ENCODE measurements at places on chromosomes 2 and 18.
A peak's percentile ranks its signal among the peaks of the same experiment; 100 is the strongest.

- peak; percentile 51 for DNase-seq
These were observed at the start of gene TRABD2A for GRCh38 chr2:84880645-84881521. Gene TRABD2A (minus strand): TSS chr2:84881084. CDS start chr2:84881039, 45 bp downstream.

DNA sequence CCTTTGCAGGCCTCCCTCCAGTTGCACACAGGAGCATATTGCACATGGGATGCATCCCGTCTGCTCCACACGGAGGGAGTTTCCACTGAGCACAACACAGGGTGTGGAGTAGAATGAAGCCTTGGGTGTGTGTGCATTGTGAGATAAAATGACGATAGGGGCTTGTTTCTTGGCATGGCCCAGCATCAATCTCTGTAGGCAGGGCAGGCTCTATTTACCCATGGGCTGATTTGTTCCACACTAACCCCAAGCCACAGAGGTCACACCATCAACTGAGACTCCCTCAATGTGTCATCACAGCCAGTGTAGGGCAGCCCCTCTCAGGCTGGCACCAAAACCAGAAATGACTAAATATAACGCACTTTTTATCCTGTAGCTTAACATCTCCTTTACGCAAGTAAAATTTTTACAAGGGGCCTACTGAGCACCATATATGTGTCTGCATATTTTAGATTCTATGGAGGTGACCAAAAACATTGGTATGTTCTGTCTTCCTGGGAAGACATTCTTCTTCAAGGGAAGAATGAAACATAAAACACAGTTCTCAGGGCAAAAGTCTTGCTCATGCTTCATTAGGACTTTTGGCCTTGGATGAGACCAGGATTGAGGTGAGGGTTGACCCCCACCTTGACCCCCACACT lies 2.7 kb upstream of the GKN1 start:
- no peak for DNase-seq

- DNase-seq = no peak
These were observed 35.2 kb upstream of the STPG4 start for GRCh38 chr2:47190188-47190881.

DNA sequence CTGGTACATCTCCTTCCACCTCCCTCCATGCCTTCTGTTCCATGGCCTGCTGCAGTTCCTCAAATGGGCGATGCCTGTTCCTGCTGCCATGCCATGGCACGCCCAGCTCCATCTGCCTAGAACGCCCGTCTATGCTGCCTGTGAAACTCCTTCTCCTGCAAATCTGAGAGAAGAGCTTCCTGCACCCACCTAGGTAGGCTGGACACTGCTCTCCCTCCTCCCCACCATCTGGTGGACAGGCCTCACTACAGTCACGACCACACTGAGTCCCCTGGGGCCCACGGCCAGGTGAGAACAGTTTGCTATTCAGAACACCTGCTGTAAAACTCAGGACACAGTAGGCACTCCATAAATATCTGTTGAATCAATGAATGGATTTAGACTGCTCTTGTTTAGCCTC lies 92.4 kb downstream of the LAMA1 start:
- no peak for DNase-seq

DNA sequence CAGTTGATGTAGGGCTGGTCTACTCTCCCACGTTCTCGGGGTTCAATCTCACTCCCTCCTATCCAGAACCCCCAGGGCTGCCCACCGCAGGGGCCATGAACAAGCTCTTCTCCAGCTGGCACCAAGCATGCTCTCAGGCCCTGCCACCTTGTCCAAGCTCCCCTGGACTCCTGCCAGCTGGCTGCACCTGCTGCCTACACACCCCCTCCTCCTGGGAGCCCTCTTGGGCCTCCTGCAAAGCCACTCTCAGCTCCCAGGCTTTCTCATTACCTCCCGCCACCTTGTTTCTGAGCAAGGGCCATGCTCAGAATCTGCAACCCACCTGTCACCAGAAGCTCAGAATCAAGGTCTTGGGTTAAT lies 56.0 kb downstream of the HDAC4 start:
- no peak for DNase-seq

DNA sequence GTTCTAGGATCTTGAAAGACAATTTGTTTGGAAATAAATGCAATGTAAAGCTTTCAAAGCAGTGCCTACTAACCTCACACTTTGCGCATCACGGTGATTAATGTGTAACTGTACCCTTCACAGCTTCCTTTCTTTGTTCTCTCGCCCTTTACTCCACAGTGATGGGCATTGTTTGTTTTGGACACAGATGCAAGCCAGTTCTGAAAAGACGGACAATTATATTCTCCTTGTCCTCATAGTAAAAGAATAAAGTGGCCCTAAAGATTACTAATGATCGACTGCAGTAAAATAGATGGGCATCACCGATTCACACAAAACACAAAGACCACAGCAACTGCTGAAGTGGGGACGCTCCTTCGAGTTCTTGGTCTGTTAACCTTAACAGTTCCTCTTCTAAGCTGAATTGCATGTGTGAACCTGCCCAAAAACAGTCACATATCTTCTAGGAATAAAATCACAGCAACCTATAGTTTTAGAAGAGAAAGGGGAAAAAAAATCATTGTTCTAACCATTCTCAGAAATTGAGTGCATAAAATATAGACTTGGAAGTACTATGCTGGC lies 7.7 kb downstream of the L3MBTL4 start:
- DNase-seq = no peak

DNA sequence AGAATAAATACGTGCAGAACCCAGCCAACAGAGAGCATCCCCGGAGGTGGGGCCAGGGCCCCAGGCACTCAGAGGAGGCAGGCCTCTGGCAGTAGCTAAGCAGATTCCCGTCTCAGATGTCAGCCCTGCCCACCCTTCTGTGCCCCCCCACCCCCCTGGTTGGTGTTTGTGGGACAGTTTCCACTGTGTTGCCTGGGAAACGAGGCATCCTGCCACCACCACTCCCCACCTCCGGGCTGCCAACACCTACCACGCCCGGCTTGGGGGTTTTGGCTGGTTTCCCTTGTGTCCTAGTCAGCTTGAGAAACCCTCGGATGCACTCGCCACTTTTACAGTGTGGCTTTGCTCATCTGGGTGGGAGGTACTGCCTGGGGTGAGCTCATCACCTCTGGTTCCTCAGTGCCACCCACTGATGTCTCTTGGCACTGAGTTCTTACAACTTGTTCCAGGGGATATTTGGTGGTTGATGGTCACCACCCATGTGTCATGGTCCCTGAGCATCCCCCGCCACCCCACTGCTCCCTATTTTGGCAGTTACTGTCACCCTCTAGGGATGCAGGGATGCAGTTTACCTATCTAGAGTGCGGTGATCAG lies 72.4 kb upstream of the YWHAQ start:
- DNase-seq = peak; percentile 58

GRCh38 chr18:12639990-12640880 lies 17.7 kb downstream of the SPIRE1 start:
- no peak for DNase-seq

DNA sequence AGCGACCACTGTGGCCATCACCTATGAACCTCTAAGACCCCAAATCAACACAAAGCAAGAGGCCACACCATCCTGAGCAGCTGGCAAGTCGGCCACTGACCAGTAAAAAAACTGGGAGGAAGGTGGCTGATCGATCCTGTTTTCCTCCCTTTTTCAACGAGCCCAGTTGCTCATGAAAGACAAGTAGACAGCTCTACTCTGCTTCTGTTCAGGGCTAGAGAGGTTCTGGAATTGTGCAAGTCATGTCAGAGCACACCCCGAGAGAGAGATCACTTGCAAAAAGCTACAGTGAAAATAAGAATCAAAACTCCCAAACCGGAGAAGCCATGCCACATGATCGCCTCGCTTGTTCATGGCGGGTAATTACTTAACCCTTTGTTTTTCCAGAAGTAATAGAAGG lies 34.6 kb downstream of the ZNF516 start:
- no peak for DNase-seq

DNA sequence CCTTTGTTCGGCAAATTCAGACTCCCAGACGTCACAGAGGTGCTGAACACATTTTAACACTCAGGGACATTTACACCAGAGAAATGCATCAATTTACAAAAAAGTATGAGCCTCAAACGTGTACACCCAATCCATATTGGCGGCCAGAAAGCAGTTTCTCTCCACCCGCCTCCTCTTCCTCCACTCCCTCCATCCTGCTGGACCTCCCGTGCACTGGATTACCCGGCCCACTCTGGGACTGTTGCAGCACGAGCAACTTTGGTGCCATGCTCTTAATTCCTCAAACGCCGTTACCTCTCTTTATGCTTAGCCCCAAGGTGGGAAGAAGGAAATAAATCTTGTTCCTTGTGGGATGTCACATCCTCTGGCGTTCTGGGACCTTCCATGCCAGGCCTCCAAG lies 243.4 kb downstream of the ZNF516 start:
- no peak for DNase-seq

GRCh38 chr2:102112692-102113665 lies 29.6 kb upstream of the IL1R1 start:
- no peak for DNase-seq

- DNase-seq = no peak
These were observed 213.8 kb downstream of the SH3BP4 start for GRCh38 chr2:235165631-235166030.

DNA sequence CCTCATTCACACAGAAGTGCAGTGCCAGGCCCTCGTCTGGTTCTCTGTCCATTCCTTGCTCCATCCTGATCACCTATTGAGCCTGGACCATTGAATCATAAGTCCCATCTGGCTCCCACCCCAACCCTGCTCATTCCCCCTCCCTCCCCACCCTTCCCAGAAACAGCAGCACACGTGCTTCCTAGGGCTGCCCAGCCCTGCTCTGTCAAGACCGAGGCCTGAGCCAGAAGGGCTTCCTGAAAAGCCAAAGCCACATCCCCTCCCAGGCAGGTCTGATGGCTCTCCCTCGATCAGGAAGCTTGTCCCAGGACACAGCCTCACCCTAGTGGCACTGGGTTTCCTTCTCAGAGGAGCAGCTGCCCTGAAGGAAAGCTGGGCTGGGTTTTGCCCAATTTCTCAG lies 79.8 kb upstream of the FZD7 start:
- DNase-seq = no peak

- no peak for DNase-seq
These were observed 77.1 kb upstream of the SLC39A10 start for GRCh38 chr2:195579776-195580555.

- DNase-seq = no peak
These were observed 58.5 kb downstream of the EIF5B start for GRCh38 chr2:99395589-99396130.

GRCh38 chr2:232889876-232890401 lies 19.9 kb downstream of the SNORC start:
- no peak for DNase-seq

DNA sequence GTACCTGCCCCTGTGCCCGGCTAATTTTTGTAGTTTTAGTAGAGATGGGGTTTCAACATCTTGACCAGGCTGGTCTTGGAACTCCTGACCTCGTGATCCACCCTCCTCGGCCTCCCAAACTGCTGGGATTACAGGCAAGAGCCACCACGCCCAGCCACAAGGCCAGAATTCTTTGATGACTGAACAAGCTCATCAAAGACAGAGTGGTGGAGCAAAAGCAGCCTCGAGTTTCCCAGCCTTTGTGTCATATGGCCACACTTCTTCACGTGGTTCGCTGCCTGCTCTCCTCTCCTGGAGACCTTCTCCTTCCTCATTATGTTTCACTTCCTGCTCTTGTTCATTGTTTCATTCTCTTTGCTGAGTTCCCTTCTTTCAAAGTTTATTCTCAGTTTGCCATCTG lies 9.9 kb upstream of the NPC1 start:
- DNase-seq = no peak

DNA sequence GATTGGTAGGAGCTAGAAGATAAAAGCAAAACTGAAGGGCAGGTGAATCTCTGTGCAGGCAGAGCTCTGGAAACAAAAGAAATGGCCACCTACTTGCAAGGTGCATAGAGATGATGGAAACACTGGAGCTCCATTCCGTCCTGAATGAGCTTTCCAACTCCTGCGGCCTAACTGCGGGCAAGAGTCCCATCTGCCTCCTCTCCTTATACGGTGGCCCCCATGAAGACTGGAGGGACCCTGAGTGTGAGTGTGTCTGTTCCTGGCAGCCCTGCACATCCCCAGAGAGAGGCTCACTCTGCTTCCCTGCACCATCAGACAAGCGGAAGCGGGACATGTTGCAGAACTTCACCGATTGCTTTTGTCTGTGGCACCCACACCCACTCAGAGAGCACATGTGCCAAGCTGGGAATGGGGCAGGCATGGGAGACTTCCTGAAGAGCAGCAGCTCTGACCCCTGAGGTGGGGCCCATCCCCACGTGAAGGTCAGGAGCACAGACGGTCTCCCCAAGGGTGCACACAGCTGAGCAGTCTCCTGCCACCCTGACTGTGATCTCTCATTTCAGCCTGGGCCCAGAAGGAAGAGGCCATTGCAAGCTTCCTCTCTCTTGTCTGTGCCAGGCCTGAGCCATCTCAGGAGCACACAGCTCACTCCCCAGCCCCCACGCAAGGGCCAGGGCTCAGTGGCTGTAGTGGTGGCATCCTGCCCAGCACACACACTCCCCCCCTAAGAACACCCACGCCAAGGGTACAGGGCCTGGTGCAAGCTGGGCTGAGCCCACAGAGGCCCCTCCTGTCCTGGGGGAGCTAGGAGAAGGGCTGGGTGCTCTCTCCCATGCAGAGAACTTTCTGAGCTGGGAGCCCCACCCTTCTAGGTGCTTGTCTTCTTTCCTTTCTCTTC lies 75.3 kb downstream of the STPG4 start:
- DNase-seq = no peak

GRCh38 chr2:37856101-37856751 lies 68.9 kb upstream of the RMDN2 start:
- no peak for DNase-seq

- no peak for DNase-seq
These were observed 144.3 kb upstream of the ZFP36L2 start for GRCh38 chr2:43370705-43371104.

DNA sequence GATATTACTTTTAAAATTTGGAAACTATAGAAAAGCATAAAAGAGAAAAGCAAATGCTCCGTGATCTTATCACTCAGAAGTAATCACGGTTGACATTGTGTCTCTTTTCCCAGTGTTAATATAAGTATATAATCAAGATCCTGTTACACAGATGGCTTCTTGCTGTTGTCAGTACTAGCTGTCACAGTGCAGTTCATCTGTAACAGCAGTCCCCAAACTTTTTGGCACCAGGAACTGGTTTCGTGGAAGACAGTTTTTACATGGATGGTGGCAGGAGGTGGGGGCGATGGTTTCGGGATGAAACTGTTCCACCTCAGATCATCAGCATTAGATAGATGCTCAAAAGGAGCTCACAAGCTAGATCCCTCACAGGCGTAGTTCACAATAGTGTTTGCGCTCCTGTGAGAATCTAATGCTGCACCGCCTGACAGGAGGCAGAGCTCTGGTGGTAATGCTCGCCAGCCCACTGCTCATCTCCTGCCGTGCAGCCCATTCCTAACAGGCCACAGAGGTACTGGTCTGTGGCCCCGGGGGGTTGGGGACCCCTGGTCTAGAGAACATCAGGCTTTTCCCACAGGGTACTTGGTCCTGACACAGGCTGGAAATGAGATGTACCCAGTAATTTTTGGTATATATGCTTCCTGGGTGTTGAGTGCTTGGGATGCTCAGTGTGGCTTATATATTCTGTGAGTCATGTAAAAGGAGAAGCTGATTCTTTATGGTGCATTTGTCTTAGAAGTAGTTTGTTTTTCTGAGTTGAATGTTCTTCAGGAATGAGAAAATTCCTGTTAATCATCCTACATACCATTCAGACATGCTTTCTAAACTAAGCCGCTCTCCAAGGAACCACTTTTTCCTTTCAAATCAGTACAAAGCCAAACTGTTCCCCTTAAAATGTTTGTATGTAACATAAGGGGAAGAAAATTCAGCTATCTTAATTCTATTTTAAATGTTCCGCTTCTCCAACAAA lies 121.8 kb downstream of the NCK2 start:
- DNase-seq = no peak

GRCh38 chr2:181163139-181163538 lies 182.7 kb downstream of the UBE2E3 start:
- no peak for DNase-seq

Data from stimulated activated CD4-positive, alpha-beta T cell treated with anti-CD3 and anti-CD28 coated beads, Interleukin-12 subunit alpha, Interleukin-12 subunit beta, amount 100 ng/mL, for 4 hours (primary cell).